NCI-H2081 treated with DMSO at 0.1 percent for 48 hours (cell line): ENCODE measurements at places on chromosomes 16 and 17.

GRCh38 chr16:86984991-86985647, 332.1 kb downstream of the C16orf95 start:
- DNase-seq, result no peak

- no peak for DNase-seq
These were observed 45.4 kb downstream of the LAT start for GRCh38 chr16:29030086-29030840.

DNA sequence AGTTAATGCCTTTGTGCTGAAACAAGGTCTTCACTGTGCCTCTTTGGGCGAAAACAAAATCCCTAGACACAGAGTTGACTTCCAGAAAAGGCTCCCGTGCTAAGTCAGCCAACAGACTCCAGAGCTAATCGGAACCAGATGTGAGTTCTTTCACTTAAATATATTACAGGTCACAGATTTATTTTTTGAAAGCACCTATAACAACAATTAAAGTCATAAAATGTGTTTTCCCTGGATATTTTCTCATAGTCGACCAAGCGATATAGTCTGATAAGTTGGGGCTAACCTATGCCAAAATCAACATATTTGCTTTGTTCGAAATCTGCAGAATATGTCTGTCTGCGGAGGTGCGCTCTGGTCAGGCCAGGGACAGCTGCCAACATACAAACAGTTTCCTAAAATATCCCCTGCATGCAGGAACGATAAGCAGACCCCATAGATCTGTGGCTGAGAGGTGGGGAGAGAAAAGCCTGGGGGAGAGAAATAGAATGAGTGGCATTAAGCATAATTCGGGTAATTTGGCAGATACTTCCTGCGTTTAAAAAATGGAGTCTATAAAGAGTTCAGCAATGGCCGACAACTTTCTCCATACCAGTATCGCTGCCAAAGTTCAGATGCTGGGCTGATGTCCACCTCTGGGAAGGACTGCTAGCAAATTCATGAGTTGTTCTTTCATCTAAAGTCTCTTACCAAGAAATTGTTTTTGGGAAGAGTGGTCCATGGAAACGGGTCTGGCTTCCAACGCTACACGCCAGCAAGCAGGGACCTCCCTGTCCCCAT, 50.8 kb upstream of the MYH10 start:
- DNase-seq, result peak; percentile 25

DNA sequence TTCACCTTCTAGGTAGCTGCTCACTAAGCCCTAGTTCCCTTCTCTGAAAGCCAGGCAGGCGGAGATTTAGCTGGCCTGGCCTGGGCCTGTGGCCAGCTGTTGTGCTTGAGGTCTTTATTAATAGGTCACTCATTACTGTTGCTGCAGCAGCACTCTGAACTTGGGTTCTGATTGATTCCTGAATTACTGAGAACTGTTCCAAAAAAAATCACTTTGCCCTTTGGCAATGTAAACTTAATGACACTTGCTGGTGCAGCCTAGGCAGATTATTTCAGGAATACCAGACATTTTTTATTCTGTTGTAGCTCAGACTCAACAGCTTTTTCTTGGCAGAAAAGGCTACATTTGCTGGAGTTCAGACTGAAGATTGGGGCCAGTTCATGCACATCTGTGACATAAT, 2.7 kb downstream of the TOM1L1 start:
- DNase-seq, result no peak

- no peak for DNase-seq
These were observed 856 bp downstream of the DNAJA2 start for GRCh38 chr16:46972429-46973206.

DNA sequence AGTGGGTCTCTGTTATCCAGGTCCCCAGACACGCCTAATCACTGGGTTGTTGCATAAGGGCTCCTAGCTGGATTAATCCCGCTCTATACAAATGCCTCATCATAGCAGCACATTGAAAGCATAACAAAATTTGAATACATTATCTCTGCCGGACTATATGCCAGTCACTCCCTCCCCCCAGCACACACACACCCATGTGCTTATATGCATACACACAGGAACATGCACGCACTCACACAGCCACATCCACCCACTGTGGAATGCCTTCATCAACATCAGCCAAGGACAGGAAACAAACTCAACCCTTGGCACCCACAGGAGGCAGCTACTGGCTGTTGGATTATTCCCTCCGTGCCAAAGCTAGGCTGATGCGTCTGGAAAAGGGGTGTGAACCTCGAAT, 3.5 kb upstream of the CDH13 start:
- DNase-seq, result no peak

DNA sequence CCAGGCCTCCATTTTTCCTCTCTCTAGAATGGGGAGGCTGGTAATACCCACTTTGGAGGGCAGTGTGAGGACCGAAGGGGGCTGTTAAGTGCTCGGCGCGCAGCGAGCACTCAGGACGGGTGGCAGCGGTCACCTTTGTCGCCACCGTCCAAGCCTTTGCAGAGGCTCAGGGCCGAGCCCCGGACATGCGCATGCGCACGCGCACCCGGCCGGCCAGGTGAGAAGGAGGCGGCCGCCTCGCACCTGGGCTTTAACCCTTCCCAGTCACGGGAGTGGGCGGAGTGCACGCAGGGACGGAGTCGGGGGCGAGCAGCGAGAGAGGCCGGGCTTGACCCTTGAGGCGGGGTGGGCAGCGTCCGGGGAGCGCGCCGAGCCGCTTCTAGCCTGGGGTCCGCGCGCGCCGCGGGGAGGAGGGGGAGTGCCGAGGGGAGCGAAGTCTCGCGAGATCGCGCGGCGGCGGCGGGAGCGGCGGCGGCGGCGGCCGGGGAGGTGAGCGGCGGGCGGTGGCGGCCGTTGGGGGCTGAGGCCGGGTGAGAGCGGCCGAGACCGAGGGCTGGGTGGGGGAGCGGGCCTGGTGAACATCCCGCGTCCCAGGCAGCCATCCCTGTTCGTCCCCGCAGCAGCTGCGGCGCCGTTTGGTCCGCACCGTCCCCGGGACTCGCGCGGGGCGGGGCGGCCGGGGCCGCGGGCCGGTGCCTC, at the start of gene MRTFB:
MRTFB (plus strand) TSS at position 443 of the 699 bp plus-strand sequence. CDS start 69,288 bp downstream, outside the sequence.
- DNase-seq, result no peak

DNA sequence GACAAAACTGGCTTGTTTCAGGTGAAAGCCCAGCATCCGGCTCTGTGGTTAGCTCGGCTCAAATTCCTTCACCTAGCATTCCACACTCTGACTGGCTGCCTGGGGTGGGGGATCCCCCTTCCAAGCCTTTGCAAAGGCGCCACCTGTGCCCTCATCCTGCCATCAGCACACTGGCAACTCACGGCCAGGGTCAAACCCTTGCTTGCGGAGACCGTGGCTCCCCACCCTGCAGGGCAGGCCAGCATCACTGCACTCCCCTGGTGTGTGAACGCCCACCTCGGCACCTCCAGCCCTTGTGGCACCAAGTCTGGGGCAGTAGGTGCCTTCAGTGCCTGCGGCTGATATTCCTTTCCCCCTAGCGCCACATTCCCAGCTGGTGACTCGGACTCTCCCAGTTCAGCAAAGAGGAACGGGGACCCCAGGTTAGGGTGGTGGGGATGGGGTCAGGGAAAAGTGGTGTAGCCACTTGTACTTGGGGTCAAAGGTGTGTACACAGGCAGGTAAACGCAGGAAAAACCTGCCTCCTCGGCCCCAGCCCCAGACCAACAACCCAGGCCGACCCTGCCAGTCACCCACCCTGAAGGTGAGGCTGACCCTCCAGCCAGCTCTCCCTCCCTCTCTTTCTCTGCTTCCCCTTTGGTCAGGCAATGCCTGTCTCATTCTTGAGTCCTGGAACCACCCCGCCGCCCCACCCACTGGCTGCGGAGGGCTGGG, 1.1 kb downstream of the FLII start:
- DNase-seq, result no peak

- DNase-seq, result no peak
These were observed 1.3 kb upstream of the DNAH2 start for GRCh38 chr17:7715936-7716886.

DNA sequence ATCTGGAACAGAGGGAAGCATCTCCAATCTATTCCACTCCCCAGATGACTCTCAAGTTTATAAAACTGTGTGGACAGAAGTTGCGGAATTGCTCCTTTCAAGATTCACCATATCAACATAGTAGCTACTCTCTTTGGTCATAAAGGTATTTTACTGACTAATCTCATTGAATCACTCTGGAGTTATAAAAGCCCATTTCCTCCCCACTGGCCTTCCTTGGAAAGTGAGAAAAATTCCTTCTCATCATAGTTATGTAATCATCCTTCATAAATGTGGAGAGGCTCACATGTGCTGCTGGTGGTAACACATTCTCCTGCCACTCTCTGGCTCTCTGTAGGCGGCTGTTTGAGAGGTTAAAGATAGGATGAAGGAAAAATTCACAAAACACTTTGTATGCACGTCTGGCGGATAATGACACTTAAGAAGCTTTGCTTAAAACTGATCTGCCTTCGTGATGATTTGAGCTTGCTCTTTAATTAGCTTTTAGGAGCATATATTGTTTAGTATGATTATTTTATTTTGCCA, 1034.0 kb upstream of the EEF2KMT start:
- DNase-seq, result no peak

GRCh38 chr17:80679816-80680215, 135.2 kb downstream of the RPTOR start:
- DNase-seq, result no peak

DNA sequence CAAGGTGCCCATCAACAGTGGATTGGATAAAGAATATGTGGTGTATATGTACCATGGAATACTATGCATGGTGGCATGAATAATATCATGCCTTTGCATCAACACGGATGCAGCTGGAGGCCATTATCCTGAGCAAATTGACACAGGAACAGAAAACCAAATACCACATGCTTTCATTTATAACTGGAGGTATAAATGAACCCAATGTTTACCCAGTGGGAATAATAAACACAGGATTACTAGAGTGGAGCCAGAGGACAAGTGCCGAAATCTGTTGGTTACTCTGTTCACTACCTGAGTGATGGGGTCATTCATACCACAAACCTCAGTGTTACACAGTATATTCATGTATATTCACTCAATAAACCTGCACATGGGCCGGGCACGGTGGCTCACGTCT, 125.2 kb downstream of the CDH11 start:
- DNase-seq, result no peak

DNA sequence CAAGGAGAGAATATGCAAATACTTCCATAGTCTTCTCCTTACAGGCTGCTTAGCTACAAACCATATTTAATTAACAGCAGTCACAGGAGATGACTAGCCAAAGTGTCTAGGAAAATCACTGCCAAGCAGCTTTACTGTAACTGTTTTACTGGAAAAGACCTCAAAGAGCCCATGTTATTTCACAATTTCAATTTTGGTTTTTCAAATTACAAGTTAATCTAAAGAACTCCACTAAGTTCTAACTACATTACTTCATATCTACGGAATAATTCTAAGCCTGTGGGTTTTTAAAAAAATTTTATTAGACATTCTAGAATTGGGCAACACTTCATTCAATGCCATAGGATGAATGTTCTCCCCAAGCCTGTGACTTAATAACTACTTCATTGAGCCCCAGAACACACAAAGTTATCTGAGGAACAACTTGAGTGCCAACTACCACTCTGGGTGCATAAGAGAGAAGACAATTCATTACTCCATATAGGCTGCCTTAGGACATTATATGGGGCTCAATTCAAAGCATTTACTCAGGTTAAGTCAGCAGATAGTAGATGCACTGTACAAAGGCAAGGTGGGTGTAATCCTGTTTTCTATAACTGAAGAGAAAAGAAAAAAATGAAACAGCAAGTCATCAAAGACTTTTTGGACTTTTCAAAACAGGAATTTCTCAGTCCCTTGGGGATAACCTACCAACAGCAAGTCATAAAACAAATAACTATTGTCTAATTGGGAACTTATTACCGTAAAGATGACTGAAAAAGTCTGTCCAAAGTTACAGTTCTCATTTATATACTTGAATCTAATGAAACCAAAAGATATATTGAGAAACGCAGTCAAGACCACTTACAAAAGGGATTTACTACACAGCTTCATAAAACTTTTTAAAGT, 33.0 kb downstream of the STAT3 start:
- DNase-seq, result no peak

DNA sequence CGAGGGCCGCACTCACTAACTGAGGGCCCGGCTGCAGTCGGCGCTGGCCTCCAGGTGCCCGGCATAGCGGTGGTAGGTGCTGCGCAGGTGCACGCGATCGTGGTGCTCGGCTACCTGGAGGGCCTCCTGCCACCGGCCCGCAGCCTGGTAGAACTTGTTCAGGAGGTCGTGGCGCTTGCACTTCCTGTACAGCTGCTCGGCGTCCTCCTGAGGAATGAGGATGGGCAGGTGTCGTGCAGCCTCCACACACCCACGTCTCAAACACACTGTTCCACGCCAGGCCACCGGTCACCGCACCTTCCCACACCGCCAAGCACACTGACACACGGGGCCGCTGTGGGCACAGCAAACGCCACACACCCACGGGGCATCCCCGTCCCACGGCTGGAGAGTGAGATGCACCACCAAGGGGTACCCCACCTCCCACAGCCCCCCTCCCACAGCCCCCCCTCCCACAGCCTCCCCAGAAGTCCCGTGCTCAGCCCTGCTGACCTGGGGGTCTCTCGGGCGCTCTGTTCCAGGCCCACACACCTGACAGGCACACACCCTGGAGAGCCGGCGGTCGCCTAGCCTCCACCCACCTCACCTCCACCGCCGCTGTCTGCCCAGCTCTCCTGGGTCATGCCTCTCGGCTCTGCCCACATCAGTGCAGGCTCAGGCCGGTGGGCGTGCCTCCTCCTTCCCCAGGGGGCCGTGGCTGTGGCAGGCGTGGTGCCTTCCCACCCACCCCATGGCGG, 7.4 kb upstream of the TMEM204 start:
- DNase-seq, result no peak
